ENCODE measurements at places on chromosomes 3 and 15.

- DNase-seq, result peak; percentile 90
Observed at GRCh38 chr3:15064835-15065549, at the start of gene MRPS25. Gene MRPS25 (minus strand): TSS chr3:15065315. CDS start chr3:15065194, 121 bp downstream.

GRCh38 chr3:184037816-184038215 is 6.3 kb downstream of the HTR3D start:
- no peak for DNase-seq

DNA sequence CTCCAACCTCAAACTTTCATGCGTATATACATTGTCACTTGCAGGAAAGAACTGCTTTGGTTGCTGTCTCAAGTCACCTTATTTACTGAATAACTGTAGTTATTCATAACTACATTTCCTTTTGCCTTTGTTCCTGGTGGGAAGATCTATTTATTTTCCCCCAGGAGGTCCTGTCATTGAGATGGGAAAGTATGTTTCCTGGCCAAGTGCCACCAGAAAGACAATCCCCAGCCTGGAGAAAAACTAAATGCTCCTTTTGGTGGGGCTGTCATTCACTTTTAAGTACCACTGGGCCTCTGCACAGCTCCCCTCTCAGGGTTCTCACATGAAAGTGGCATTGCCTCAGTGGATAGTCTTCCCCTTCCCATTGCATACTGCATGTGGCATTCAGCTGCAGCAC is 59.8 kb downstream of the LRRC3B start:
- no peak for DNase-seq

DNA sequence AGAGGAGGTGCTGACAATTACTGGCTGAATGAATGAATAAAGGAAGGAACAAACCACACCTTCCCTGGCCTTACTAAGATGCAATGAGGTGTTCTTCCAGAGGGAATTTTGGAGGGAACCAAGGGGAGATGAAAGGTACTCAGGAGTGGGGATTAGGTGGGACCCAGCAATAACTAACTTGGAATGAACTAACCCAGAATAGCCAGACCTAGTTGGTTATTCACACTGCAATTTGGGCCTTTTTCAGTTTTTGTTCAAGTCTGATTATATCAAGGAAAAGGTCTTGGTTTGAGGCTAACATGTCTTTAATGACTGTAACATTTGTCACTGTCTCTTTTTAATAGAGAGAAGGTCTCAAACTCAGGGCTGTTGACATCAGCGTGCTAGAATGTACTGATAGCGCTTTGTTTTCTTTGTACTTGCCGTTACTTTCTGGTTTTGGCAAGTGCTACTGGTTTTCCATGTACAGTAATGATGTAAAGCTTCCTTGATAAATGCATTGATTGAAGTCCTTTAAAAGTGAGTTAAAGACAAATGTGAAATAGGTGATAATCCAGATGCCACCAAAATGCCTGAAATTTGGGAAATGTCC is 3.2 kb upstream of the PLXND1 start:
- no peak for DNase-seq

GRCh38 chr3:158053386-158053785 is 52.8 kb downstream of the SHOX2 start:
- DNase-seq, result no peak

DNA sequence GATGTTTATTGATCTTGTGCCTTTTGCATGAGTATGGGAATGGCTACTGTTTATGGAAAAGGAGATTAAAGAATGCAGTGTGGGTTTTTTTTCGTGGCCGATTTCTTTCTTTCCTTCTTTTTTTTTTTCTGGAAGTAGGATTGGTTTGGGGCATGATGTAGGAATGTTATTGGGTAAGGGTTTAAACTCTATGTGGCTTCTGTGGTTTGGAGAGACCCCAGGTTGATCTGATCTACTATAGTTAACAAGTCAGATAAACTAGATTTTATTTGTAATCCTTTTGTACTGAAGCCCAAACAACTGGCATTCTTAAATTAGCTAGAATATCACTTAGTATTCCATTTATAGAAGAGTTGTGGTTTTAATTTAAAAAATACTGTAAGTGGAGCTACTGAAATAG is 304.8 kb downstream of the LPP start:
- no peak for DNase-seq

DNA sequence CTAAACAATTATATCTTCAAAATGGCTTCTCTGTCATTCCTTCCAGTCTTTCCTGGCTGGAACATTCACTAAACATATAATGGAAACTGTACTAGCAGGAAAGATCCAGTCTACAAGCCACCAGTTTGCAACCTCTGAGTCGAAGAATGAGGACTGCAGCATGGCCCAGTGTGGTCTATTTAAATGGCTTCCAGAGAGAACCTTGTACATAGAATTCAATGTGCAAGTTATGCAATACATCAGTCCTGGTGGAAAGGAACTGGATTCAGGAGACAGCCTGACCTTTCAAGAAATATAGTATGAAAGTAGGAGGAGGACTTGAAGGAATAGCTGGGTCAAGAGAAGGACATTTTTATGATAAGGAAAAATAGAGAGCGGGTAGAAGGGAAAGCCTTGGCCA is 49.9 kb downstream of the NEK10 start:
- no peak for DNase-seq

Measured in KBM-7 (cell line).